Hepatocyte (in vitro differentiated cells): ENCODE measurements at places on chromosomes 13 and 19. TPM values are rescaled to one million over a fixed set of nuclear protein-coding genes. Genes with fewer than 3 reads are reported as not detected.

Gene ZNF793
- 6.0 and 6.2 TPM in 2 replicates for polyA plus RNA-seq

Gene IL17D
- 11.0 and 12.3 TPM in 2 replicates for polyA plus RNA-seq

Gene SLC25A42
- 21.3 and 23.2 TPM in 2 replicates for polyA plus RNA-seq

Gene LILRB3
- polyA plus RNA-seq: 1.4 and 1.7 TPM in 2 replicates

Gene RASL11A
- 4.5 and 6.3 TPM in 2 replicates for polyA plus RNA-seq

Gene PEPD
- polyA plus RNA-seq: 168 and 175 TPM in 2 replicates

Gene CYP4F12
- polyA plus RNA-seq: 3.1 and 3.8 TPM in 2 replicates

Gene RASGRP4
- polyA plus RNA-seq: 0.44 TPM in 1 of 2 replicates, not detected in the other

Gene ZNF100
- polyA plus RNA-seq: 2.3 and 3.6 TPM in 2 replicates

Gene TNFSF13B
- polyA plus RNA-seq: 0.97 and 1.4 TPM in 2 replicates

Gene PRRG2
- polyA plus RNA-seq: 4.0 and 4.3 TPM in 2 replicates

Gene TMEM59L
- polyA plus RNA-seq: 4.9 and 9.1 TPM in 2 replicates

Gene DACT3
- 17.4 and 18.4 TPM in 2 replicates for polyA plus RNA-seq

Gene CYP2F1
- not detected in 2 replicates for polyA plus RNA-seq

Gene DIAPH3
- 4.7 and 7.4 TPM in 2 replicates for polyA plus RNA-seq

Gene CAMSAP3
- polyA plus RNA-seq: 52.6 and 58.5 TPM in 2 replicates

Gene CEACAM20
- 0.24 and 0.39 TPM in 2 replicates for polyA plus RNA-seq

Gene SLAIN1
- 6.0 and 11.3 TPM in 2 replicates for polyA plus RNA-seq

Gene BEST2
- polyA plus RNA-seq: not detected in 2 replicates

Gene MTUS2
- 4.3 and 4.9 TPM in 2 replicates for polyA plus RNA-seq

Gene IFNL1
- polyA plus RNA-seq: not detected in 2 replicates

Gene LILRB1
- not detected in 2 replicates for polyA plus RNA-seq

Gene TNFSF9
- 3.8 and 9.2 TPM in 2 replicates for polyA plus RNA-seq

Gene SMIM24
- polyA plus RNA-seq: 114 and 151 TPM in 2 replicates

Gene RAB3A
- polyA plus RNA-seq: 2.6 and 3.0 TPM in 2 replicates

Gene LYPD5
- 1.6 and 1.9 TPM in 2 replicates for polyA plus RNA-seq

Gene ZNF560
- polyA plus RNA-seq: not detected in 2 replicates

Gene ZNF208
- not detected in 2 replicates for polyA plus RNA-seq

Gene PSG6
- not detected in 2 replicates for polyA plus RNA-seq

Gene MEIOSIN
- polyA plus RNA-seq: not detected in 2 replicates

Gene RPS15
- 938 and 950 TPM in 2 replicates for polyA plus RNA-seq

Gene EFNA2
- 1.3 and 1.8 TPM in 2 replicates for polyA plus RNA-seq

Gene MFSD12
- 57.7 and 63.5 TPM in 2 replicates for polyA plus RNA-seq

Gene ZNF99
- polyA plus RNA-seq: not detected in 2 replicates

Gene ZNF28
- polyA plus RNA-seq: 13.3 and 17.4 TPM in 2 replicates

Gene CCDC70
- 0.40 TPM in 1 of 2 replicates, not detected in the other for polyA plus RNA-seq

Gene LPAR2
- polyA plus RNA-seq: 33.1 and 42.6 TPM in 2 replicates

Gene ISYNA1
- polyA plus RNA-seq: 144 and 188 TPM in 2 replicates

Gene TJP3
- 49.2 and 56.9 TPM in 2 replicates for polyA plus RNA-seq

Gene CGB3
- not detected in 2 replicates for polyA plus RNA-seq

Gene SIGLEC6
- polyA plus RNA-seq: not detected in 2 replicates

Gene PLPPR3
- polyA plus RNA-seq: 11.4 and 11.7 TPM in 2 replicates

Gene ZNF433
- 5.6 and 9.0 TPM in 2 replicates for polyA plus RNA-seq

Gene SUPT5H
- polyA plus RNA-seq: 184 and 213 TPM in 2 replicates

Gene ATP8B3
- 2.4 and 3.1 TPM in 2 replicates for polyA plus RNA-seq

Gene ATP7B
- polyA plus RNA-seq: 47.3 and 56.8 TPM in 2 replicates

Gene EIF3K
- 170 and 171 TPM in 2 replicates for polyA plus RNA-seq

Gene FAM83E
- 12.4 and 16.1 TPM in 2 replicates for polyA plus RNA-seq

Gene F2RL3
- 0.08 and 0.57 TPM in 2 replicates for polyA plus RNA-seq

Gene ZNF112
- 2.6 and 3.3 TPM in 2 replicates for polyA plus RNA-seq

Gene TEX26
- 1.0 and 1.1 TPM in 2 replicates for polyA plus RNA-seq

Gene OSCAR
- 0.16 and 0.43 TPM in 2 replicates for polyA plus RNA-seq

Gene ZNF382
- 2.4 and 4.7 TPM in 2 replicates for polyA plus RNA-seq
